AG10803 (cell line): ENCODE measurements at places on chromosomes 5 and 9.

- peak; percentile 83 for DNase-seq
Measured at GRCh38 chr5:172904643-172905345, 54.4 kb upstream of the RPL26L1 start.

GRCh38 chr9:134395737-134396257, 69.5 kb downstream of the RXRA start:
- DNase-seq = no peak

- DNase-seq = no peak
Measured at GRCh38 chr5:154081246-154081645, 42.5 kb downstream of the MFAP3 start.

DNA sequence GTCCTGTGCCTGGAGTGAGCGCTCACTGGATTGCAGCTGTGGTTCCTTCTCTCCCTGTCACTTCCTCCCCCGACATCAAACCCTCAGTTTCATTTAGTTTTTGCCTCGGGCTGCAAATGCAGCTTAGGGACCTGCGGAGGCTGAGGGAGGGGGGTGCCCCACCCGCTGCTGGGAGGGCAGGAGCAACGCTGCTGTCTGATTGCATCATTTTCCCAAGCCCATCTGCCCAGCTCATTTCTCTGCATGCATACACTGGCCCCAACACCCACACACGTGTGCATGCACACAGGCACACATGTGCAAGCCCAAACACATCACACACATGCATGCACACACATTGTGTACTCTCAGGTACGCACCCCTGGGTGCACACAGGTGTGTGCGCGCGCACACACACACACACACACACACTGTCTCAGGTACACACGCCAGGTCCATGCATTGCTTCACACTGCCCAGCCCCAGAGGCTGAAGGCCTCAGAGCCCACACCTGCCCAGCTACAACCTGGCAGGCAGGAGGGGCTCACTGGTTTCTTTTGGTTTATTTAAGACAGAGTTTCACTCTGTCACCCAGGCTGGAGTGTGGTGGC, 3.4 kb downstream of the ASS1 start:
- DNase-seq = peak; percentile 74

DNA sequence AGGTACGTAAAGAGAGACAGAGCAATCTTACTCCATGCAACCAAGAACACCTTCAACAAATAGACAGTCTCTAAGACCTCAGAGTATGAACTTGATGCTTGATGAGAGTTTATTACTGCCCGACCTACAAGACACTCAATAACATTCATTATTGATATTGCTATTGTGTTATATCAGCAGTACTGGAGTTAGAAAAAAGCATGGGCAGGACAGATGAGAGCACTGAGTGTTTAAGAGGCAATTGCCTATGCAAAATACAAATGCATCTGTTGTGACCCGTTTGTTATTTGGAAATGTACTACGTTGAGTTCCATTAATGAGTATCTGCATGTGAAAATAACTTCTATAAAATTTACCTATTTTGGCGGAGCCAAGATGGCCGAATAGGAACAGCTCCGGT, 8.1 kb upstream of the MARCOL start:
- no peak for DNase-seq

GRCh38 chr9:4491626-4491975, 1.3 kb downstream of the SLC1A1 start:
- DNase-seq = no peak

DNA sequence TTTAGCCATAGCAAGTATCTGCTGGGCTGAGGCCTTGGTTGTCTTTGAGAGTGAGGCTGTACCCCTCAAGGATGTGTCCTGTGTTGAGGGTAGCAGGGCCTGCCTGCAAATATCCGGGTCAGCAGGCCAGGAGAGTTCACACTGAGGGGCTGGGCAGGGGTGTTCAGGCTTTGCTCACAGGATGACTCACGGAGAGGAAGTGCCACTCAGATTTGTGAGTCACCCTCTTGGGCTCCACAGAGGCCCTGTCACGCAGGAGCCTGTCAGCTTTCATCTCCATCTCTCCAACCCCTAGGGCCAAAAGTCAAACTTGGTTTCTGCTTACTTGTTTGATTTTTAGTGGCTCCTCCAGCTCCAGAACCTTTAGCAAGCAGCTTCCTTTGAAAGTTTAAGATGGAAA, 211.5 kb downstream of the SEC61B start:
- peak; percentile 75 for DNase-seq

DNA sequence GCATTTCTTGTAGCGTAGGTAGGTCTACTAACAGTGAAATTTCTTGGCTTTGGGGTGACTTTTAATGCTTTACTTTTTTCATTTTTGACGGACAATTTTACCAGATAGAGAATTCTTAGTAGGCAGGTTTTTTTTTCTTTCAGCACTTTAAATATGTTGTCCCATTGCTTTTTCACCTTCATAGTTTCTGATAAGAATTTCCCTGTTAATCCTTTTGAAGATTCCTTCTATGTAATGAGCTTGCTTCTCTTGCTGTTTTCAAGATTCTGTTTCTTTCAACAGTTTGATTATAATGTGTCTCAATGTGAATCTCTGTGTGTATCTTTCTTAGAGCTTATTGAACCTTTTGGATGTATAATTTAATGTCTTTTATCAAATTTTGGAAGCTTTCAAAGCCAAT, 35.5 kb downstream of the PBX3 start:
- no peak for DNase-seq

- no peak for DNase-seq
Measured at GRCh38 chr5:168204165-168204564, 87.3 kb upstream of the WWC1 start.

DNA sequence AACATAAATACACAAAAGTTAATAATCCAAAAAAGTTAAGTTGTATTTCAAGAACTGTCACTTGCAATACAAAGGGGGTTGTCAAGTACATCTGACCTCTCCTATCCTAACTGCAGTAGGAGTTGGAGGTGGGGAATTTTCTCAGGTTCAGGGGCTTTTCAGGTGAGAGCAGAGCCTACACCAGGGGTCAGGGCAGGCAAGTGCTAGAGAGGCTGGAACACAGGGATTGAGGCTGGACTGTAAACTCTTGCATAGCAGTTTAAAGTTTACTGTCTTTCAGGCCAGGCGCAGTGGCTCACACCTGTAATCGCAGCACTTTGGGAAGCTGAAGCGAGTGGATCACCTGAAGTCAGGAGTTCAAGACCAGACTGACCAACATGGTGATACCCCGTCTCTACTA, 25.4 kb upstream of the RASGRF2 start:
- DNase-seq = no peak

GRCh38 chr5:15002173-15002572, 130.6 kb upstream of the ANKH start:
- no peak for DNase-seq

DNA sequence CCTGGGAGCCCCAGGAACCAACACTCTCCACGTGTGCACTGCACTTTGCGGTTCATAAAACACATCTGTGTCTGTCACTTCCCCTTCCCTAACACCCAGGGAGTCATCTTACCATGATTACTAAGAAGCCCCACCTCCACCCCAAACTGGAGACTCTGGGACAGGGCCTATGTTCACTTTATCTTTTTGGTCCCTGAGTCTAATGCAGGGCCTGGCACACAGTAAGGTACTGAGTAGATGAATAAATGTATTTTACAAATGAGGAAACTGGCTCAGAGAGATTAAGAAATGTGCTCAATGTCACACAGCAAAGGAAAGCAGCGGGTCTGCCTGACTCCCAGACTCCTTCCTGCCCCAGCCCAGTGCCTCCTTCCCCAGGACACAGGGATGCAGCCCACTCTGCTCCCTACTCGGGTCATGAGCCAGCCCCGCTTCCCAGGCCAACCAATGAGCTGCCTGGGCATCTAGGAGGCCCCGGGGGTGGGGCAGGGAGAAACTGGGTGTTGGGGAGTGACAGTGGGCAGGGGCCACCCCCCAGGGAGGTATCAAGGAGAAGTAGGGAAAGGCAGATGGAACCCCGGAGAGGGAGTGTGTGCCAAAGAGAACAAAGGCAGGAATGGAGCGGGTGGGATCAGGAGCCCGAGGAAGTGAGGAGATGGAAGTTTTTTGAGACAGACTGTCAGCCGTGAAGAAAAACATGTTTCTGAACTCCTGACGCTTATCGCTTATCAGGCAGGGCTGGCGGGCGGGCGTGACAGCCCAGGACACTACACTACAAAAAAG, 30.5 kb downstream of the SHB start:
- no peak for DNase-seq

GRCh38 chr9:35519692-35520363, 29.9 kb downstream of the RUSC2 start:
- DNase-seq = no peak

DNA sequence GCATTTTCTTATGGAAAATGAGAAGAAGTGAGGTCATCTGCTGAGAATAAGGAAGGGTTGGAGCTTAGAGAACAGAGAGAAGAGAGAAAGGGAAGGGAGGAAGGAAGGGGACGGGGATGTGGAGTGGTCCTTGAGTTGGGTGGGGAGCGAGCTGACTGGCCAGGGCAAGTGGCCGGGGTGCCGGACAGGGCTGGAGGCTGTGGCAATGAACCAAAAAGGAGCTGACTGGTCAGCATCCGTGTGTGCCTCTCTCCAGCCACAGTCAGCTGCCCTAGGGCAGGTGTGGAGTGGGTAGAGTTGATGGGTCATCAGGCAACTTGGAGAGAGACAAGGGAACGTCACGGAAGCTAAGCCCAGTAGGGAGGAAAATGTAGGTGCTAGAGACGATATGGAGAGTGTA, 234.9 kb upstream of the DAP start:
- no peak for DNase-seq

DNA sequence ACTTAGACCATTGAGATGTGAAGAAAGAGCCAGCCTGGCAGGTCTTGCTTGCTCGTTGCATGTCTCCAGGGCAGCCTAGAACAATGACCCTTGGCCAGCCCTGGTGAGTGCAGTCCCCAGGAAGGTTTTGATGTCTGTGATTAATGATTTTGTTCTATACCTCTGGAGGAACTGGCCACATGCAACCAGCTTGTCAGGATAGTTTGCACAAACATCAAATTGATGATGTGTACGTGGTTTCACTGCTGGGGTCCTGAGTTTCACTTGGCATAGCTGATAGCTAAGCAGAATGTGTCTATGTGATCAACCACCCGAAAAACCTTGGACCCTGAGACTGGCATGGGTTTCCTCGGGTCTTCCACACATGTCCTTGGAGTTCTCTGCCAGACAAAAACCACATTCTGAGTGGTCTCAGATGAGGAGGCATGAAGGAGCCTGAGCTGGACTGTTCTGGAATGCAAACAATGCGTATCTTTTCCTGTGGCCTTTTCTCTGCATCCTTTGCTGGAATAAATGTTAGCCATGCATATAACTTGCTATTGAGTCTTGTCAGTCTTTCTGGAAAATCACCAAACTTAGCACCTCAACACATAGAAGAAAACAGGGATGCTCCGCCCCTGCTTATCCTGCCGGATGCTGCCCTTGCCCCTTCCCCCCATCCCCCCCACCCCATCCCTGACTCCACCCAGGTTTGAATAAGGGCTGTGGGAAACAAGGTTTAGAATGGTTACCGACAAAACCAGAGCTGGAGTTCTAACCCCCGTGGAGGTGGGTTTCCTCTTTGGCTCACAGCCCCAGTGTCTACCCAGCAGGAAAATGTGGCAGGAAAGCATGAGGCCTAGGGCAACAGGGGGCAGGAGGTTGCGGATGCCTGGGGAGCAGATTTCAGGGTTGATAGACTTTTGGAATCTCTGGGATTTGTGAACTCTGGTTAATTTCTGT, 50.1 kb upstream of the ANKRD33B start:
- DNase-seq = peak; percentile 96

- peak; percentile 20 for DNase-seq
Measured at GRCh38 chr5:145775411-145775810, 59.7 kb downstream of the PRELID2 start.

DNA sequence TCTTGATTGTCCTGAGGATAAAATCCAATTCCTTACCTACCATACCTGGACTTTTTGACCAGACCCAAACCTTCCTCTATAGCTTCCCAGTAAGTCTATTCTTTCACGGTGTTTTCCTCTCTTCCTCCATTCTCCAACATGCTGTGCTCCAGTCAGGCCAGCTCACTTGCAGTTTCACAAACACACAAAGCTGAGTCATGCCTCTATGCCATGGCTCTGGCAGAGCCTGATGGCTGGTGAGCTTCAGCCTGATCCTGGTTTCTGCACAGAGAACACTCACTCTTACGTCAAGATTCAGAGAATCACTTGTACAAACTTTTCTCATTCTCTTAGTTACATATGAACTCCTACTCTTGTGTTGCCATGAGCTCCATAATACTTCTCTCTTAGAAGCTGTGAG, 27.7 kb upstream of the PAX5 start:
- DNase-seq = peak; percentile 11

DNA sequence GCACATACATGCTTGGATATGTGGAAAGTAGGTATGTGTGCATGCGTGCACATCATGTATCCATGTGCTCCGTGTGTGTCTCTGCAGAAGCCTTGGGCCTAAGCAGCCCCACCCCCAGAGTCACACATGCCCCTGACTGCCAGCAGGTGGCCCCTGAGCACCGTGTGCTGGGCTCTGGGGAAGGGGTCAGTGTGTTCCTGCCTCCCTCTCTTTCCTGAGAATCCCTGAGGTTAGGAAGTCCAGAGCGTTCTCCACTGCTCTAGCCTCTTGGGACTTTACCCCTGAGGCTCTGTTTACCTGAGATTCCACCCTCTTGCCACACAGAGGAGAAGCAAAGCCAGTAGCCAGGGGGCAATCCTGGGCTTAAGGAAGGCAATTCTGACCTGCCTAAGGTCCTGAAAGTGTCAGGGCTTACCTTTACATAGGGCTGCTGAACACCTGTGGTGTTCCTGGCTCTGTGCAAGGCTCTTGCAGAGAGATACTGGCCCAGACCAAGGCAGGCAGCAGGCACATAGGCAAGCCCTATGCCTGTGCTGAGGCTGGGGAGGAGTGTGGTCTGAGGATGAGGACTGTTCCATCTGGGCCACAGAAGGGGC, 207.3 kb downstream of the TMEM38B start:
- peak; percentile 17 for DNase-seq

GRCh38 chr5:139648205-139649081, at the start of gene CXXC5:
TSS of gene CXXC5 (plus strand) at chr5:139648349. CDS start at chr5:139680524, 32,175 bp downstream.
- peak; percentile 92 for DNase-seq

GRCh38 chr9:32264170-32264864, 120.1 kb upstream of the ACO1 start:
- DNase-seq = no peak

DNA sequence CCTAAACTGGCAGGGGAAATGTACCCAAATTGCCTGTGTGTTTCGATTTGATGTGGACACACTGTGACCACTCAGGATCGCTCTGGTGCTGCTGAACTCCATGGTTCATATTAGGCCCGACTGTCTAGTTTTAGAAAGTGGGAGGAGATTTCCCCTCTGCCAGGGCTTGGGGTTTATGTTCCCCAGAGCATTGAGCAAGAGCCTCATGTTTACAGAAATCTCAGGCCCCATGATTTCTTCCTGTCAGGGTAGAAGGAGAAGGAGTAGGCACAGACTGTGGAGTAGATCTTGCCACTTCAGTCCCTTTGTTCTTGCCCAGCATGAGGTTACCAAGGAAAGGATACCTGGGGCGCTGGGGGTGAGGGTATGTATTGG, 40.8 kb upstream of the GLRX start:
- peak; percentile 82 for DNase-seq

DNA sequence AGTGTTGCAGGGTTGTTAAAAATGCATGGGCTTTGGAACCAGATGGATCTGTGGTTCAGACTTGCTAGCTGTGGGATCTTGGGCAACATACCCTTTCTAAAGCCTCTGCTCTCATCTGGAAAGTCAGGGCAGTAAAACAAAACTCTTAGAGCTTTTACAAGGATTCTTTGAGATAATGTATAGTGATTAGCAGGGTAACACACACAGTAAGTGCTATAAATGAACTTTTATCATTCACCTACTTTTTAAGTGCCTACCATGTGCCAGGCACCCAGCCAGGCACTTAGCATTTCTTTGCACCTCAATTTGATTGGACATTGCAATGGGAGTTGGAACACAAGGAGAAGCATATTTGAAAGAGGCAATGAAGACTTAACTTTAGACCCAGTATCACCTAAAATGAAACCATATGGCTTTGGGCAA, 208.6 kb upstream of the PAPPA start:
- peak; percentile 72 for DNase-seq
